ENCODE measurements at places on chromosomes 1 and 21. TPM values are rescaled to one million over a fixed set of nuclear protein-coding genes. Genes with fewer than 3 reads are reported as not detected.

Gene SPRR3
- not detected for total RNA-seq

Gene DRAXIN
- total RNA-seq = 0.36 TPM

Gene BSDC1
- total RNA-seq = 78.7 TPM

Gene MYOG
- 0.18 TPM for total RNA-seq

Gene PTPN22
- total RNA-seq = not detected

Gene AMY1B
- total RNA-seq = not detected

Gene CRYZ
- 50.1 TPM for total RNA-seq

Gene PROK1
- total RNA-seq = not detected

Gene SLAMF9
- not detected for total RNA-seq

Gene SMCP
- not detected for total RNA-seq
